ENCODE measurements at places on chromosomes 7 and 10.
A peak's percentile ranks its signal among the peaks of the same experiment; 100 is the strongest.

DNA sequence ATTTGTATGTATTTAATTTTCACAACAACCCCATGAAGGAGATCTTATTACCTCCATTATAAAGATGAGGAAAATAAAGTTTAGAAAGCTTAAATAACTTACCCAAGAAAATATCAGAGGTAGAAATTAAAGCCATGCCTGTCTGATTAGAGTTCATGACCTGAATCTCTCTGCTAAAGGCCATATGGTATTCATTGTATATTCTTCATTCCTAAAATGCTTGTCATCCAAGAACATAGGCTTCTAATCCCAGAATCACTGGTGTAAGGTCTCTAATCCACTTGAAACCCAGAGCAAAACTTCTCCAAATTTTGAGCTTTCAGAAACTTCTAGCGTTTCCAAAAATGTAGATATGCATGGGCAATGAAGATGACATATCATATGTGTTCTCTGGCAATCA is 72.3 kb upstream of the YAE1 start:
- no peak for DNase-seq

- no peak for DNase-seq
These were observed 12.7 kb downstream of the MMP21 start for GRCh38 chr10:125762692-125763648.

DNA sequence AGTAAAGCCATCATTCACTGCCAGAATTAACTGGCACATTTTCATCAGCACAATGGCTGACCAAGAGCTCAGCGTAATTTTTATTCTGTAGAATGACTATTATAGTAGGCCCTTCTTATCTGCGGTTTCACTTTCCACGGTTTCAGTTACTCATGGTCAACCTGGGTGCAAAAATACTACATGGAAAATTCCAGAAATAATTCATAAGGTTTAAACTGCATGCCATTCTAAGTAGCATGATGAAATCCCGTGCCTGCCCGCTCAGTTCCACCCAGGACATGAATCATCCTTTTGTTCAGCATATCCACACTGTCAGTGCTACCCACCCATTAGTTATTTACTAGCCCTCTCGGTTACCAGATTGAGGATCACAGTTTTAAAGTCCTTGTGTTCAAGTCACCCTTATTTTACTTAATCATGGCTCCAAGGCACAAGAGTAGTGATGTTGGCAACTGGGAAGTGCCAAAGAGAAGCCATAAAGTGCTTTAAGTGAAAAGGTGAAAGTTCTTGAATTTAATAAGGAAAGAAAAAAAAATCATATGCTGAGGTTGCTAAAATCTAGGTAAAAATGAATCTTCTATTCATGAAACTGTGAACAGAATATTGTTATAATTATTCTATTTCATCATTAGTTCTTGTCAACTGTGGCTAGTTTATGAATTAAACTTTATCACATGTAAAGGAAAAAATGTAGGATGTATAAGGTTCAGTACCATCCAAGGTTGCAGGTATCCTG is 204.9 kb downstream of the DOCK4 start:
- DNase-seq, result no peak

- DNase-seq, result peak; percentile 16
These were observed 5.3 kb downstream of the NUDT1 start for GRCh38 chr7:2247141-2247995.

- DNase-seq, result no peak
These were observed 79.3 kb upstream of the NANOS1 start for GRCh38 chr10:118950190-118950680.

Measured in stimulated activated CD4-positive, alpha-beta T cell treated with anti-CD3 and anti-CD28 coated beads, Interleukin-12 subunit alpha, Interleukin-12 subunit beta, amount 100 ng/mL, for 4 hours (primary cell).